OCI-M1 (cell line): ENCODE measurements at places on chromosomes 4 and X.
A peak's percentile ranks its signal among the peaks of the same experiment; 100 is the strongest.

DNA sequence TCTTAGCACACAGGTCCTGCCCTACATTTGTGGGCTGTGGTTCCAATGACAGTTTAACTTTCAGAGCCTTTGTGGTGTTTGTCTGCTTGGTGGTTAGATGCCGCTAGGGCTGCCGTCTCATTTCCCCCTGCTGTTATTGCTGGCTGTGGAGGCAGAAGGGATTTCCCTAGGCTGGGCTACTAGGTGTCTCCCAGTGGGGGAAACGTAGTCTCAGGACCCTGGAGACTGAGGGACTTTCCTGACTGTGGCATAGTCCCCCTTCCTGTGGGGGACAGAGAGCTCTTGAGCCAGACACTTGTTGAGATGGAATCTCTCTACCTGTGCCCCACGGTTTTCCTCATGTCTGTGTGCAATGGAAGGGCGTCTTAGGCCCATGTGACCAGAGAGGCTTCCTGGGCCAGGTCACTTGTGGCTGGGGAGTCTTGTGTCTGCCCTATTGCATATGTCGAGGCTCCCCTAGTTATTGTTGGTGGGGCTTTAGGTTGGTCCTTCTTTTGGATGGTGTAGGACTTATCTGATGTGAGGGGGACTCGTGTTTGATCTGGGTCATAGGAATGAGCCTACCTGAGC is 68.2 kb downstream of the ARHGAP10 start:
- peak; percentile 78 for DNase-seq

DNA sequence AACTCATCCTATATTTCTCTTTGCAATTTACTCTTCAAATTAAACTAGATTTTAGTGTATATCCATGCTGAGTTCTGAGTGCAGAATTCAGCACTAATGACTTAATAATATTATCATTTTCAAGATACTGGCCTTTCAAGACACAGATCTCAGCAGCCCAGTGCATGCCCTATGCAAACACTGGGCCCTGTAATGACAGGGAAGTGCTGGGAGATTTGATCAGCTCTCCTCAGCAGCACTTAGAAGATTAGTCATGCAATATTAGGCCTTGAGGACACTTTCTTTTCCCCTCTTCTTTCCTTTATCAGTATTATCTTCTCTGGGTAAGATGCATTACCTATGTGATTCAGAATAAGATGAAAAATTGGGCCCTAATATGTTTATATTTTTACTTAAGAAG is 207.1 kb downstream of the PPP3CA start:
- DNase-seq, result no peak

- no peak for DNase-seq
Observed at GRCh38 chr4:119715490-119716445, 87.2 kb upstream of the PDE5A start.

DNA sequence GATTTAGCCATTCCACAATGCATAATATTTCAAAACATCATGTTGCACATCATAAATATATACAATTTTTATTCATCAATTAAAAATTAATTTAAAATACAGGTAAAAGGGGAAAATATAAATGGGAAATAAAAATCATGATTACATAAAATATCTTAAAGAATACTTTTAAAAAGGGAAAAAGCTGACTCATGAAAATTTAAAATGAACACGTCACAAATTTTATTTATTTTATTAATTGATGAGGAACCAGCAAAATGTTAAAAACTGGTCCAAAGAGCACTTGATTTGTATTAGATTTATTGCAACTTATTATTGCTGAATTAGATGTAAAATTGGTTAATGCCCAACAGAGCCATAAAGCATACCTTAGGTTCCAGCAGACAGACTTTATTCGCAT is 78.5 kb upstream of the ANK2 start:
- no peak for DNase-seq
